ENCODE measurements at places on chromosomes 13 and 19.

DNA sequence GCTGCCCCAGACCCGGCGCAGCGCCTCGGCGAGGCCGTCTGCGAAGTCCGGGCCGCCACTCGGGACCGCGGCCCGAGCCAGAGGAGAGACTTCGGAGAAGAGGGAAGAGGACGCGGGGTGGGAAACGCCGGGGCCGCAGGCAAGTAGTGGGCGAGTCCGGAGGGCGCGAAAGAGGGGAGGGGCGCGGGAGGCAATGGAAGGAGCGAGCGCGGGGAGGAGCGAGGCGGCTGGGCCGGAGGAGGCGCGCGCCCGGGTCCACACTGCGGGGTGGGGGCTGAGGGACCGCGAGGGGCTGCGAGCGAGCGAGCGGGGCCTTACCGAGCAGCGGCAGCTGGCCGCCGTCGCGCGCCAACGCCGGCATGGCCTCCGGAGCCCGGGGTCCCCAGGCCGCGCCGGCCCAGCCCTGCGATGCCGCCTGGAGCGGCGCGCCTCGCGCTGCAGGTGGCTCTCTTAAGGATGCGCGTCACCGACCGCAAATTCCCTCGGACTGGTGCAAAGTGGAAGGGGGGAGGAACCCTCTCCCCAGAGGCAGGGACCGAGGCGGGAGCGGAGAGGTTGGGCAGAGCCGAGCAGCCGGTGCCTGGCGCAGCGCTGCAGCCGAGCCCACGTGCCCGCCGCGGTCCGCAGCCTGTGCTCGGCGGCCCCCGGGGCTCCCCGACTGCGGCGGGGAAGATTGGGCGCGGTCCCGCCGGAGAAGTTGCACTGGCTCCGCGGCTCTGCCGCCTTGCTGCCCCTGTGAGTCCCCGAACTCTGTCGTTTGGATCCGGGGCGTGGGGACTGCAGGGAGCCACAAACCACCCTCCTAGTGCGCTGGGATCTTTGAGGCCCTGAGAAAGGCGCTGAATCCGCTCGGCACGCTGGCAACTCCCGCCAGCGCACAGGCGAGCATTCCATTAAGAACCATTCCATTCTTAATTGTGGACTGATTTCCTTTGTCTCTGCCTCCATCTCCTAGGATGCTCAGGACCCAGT lies at the start of gene FLT3:
Gene FLT3, minus strand, starts transcription at position 427 of the 972 bp plus-strand sequence. Its CDS starts 66 bp downstream, at position 361.
- peak; percentile 43 for DNase-seq

GRCh38 chr13:40596484-40596883 lies 70.0 kb downstream of the FOXO1 start:
- no peak for DNase-seq

DNA sequence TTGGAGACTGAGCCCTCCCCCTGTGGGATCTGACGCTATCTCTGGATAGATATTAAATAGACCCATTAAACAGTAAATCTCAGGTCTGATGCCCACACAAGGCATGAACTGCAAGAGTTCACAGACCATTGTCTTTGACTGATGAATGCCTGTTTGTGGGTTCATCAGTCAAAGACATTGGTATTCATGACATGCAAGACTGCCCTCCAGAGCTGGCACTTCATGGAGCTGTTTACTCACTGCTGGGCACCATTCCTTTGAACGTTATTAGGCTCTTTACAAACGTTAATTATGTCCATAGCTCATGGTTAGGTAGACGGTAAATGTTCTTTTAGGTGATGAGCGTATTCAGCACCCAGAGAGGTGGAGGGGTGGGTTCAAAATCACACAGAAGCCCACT lies 111.8 kb upstream of the PABPC3 start:
- no peak for DNase-seq

DNA sequence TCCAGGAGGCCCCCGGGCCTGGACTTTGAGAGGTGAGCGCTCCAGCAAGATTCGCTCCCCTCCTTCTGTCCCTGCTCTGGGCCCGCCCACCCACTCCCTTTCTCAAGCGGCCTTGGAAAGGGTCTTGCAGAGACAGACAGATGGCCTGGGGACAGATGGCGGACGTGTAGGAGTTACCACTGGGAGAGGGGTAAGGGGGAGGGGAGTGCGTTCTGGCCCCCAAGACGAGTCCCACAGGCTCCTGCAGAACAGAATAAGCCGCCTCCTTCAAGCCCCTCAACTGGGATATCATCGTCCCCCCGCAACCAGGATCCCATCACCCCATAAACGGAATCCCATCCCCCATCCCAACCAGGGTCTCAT lies 3.6 kb upstream of the TNFAIP8L1 start:
- DNase-seq: no peak

DNA sequence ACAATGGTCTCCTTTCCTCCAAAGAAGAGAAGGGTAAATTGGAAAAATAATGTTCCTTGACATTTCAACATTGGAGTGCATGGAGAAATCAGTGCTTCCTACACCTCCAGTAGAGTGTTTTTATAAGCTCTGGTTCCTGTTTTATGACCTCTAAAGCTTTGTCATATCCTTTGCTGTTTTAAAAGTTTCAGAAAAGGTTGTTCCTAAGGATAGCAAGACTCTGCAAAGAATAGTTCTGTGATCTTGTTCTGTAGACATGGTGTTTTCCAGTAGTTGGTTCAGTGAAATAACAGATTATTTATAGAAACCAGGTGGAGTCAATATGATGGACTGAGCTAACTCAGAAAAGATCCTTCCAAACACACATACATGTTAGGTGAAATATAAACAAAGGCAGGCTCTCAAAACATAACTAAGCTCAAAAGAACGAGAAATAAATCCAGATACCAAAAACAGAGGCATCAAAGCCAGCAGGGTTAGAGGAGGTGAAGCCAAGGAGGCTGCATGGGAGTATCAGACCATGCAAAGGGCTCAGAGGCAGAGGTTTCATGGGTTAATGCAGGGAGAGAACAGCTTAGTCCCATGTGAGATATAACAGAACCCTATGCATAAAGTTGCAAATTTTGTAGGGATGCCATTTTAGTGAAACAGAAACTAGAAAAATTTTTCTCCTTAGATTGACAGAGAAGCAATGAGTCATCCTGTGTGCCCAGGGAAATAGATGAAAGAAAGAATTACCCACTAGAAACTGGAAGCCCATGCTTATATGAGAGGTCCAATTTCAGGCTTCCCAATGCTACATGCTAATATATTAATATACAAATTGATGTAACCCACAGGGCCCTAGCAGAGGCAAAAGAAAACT lies 44.3 kb downstream of the SHISA2 start:
- no peak for DNase-seq

All from right hindlimb (tissue), 1 donor.